ENCODE measurements at places on chromosomes 7 and 10. TPM values are rescaled to one million over a fixed set of nuclear protein-coding genes. Genes with fewer than 3 reads are reported as not detected.

DNA sequence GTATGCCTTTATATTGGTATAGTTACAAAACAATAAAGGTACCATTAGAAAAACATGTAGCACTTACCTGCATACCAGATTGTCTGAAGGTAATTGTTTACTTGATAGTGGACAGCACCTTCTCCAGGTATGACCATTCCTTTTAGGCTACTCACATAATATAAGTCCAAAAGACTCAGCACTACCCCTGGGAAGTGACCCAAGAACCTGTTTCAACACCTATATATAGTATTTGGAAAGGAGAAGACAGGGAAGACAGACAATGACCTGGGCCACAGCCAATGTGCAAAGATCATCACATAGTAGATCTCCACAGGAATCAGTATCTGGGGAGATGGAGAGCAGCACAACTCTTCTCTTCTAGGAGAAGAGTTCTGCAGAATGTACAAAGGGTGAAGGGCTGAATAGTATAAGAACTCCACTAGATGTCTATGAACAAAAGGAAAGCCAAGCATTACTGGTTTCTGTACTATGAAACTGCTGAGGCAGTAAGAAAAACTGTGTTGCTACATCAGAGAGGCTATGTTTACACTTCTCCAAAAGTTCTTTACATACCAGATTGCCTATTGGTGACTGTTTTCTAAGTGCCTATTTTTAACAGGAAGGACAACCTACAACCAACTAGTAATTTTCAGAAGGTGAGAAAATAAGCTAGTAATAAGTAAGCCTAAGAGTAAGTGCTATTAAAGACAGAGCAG is 159.2 kb downstream of the BTAF1 start:
- peaks cover 18% of the 10 kb centered on the region for H3K4me1 ChIP-seq
- H3K36me3 ChIP-seq, result peaks cover 3% of the 10 kb centered on the region
- H3K4me3 ChIP-seq, result no peak overlapping the region
- no peaks in the 10 kb centered on the region for H3K27me3 ChIP-seq
- no peak overlapping the region for H3K27ac ChIP-seq

ZNF479 gene
- total RNA-seq, result not detected

ATRNL1 gene
- total RNA-seq, result 0.04 TPM

DNA sequence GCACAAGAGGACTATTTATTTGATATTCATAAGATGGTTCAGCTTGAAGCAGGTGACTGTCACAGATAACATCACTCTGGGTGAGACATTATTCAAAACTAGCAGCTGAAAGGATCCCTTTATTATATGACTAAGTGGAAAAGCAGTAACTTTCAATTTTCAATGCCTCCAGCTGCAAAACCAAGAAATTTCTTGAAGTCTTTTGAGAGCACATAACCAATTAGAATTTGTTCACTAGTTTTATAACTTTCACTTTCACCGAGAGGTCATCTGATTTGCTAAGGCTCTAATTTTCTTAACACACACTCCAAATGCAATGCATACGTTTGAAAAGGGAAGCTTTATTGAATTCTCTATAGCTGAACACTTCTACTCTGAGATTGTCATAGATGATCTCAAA is 88.6 kb upstream of the KLF14 start:
- no peaks in the 10 kb centered on the region for H3K4me1 ChIP-seq
- no peaks in the 10 kb centered on the region for H3K36me3 ChIP-seq
- H3K4me3 ChIP-seq, result no peak overlapping the region
- no peak for DNase-seq

PALD1 gene
- total RNA-seq, result 0.07 TPM

GRCh38 chr7:19939746-19940145 is 166.3 kb upstream of the TMEM196 start:
- no peak for DNase-seq
- no peaks in the 10 kb centered on the region for H3K4me1 ChIP-seq
- no peaks in the 10 kb centered on the region for H3K27me3 ChIP-seq
- H3K4me3 ChIP-seq, result no peak overlapping the region
- H3K36me3 ChIP-seq, result no peaks in the 10 kb centered on the region
- no peak overlapping the region for H3K27ac ChIP-seq

GRCh38 chr7:92056286-92056685 is 78.0 kb downstream of the CYP51A1 start:
- no peaks in the 10 kb centered on the region for H3K4me1 ChIP-seq
- H3K36me3 ChIP-seq, result peaks cover 19% of the 10 kb centered on the region
- no peak for DNase-seq
- H3K27ac ChIP-seq, result no peak overlapping the region

ADRB1 gene
- total RNA-seq, result 0.07 TPM

GRCh38 chr10:121734589-121735045 is 136.4 kb upstream of the FGFR2 start:
- H3K27me3 ChIP-seq, result peaks cover 8% of the 10 kb centered on the region
- no peaks in the 10 kb centered on the region for H3K36me3 ChIP-seq
- no peak overlapping the region for H3K27ac ChIP-seq
- DNase-seq, result peak; percentile 28
- H3K4me1 ChIP-seq, result peaks cover 16% of the 10 kb centered on the region
- peak overlapping the region; percentile 62 for H3K4me3 ChIP-seq

DNA sequence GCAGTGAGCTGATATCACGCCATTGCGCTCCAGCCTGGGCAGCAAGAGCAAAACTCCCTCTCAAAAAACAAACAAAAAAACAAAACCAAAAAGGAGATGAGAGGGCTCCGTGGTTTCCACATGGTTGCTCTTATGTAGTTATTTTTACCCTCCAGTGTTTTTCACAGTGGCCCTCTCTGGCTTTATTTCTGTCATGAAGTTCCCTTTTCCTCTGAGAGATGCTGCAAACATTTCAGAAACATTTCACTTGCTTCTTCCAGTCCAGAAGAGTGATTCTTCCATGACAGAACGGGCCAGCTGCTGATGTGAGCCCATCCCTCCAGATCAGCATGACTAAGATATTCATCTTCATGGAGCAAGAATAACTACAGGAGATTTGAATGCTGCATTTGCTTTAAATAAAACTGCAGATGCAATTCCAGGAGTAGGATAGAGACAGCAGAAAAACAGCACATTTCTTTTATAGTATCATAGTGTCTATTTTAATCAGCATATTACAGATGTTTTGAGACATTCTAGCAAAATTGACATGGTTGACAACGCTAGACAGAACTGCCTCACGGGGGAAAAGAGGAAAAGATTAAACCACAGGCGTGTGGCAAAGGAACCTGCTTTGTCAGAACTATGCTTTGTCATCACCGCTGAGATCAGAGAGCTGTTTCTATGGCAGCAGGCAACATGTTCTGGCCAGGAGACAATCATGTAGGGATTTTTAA is 40.3 kb downstream of the NRCAM start:
- no peak overlapping the region for H3K27ac ChIP-seq
- DNase-seq, result no peak
- no peaks in the 10 kb centered on the region for H3K4me1 ChIP-seq
- no peak overlapping the region for H3K4me3 ChIP-seq
- H3K27me3 ChIP-seq, result 0 out of 3 replicates have a peak, but pooled peaks cover 5% of the 10 kb centered on the region
- H3K36me3 ChIP-seq, result no peaks in the 10 kb centered on the region

VAX1 gene
- total RNA-seq, result not detected

GRCh38 chr7:4998910-4999309 is 39.9 kb upstream of the MMD2 start:
- peaks cover 41% of the 10 kb centered on the region for H3K36me3 ChIP-seq
- no peak overlapping the region for H3K27ac ChIP-seq
- H3K4me1 ChIP-seq, result no peaks in the 10 kb centered on the region
- no peak overlapping the region for H3K4me3 ChIP-seq

TMEM213 gene
- total RNA-seq, result not detected

DNA sequence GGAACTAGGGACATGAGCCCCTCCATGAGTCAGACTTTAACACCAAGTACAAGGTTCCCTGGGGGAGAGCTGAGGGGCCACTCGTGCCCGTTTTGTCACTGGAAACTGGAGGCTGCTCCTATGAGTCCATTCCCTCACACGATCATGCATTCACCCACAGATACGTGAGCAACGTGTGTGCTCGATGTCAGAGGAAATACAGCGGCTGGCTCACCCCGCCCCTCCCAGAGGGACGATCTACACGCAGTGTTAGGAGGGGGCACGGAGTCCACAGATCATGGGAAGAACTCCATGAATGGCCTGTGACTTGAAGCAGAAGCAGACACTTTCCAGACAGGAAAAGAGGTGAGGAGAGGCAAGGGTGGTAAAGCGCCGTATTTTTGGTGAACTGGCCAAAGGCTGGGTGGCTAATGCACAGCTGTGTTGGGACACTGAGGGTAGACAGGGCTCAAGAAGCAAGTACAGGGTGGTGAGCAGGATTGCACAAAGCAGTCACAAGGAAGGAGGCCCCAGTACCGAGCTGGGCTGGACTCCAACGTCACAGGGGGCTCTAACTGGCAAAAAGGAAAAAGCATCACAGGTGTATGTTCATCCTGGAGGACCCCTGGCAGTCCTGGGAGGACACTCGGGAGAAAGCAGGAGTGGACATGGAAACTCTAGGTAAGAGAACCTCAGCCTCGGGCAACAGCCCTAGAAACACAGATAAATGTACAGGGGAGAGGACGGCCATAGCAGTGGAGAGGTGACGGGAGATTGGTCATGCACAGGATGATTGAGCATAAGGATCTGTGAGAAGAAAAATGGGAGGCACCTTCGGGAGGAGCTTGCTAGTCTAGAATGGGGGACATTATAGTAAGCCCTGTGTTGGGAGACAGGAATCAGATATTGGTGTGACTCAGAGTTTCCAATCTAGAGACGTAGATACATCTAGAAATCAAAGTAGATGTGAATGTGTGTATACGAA is 41.2 kb downstream of the TNS3 start:
- H3K27ac ChIP-seq, result peak overlapping the region; percentile 79
- H3K4me3 ChIP-seq, result peak overlapping the region; percentile 72
- peak; percentile 66 for DNase-seq

DNA sequence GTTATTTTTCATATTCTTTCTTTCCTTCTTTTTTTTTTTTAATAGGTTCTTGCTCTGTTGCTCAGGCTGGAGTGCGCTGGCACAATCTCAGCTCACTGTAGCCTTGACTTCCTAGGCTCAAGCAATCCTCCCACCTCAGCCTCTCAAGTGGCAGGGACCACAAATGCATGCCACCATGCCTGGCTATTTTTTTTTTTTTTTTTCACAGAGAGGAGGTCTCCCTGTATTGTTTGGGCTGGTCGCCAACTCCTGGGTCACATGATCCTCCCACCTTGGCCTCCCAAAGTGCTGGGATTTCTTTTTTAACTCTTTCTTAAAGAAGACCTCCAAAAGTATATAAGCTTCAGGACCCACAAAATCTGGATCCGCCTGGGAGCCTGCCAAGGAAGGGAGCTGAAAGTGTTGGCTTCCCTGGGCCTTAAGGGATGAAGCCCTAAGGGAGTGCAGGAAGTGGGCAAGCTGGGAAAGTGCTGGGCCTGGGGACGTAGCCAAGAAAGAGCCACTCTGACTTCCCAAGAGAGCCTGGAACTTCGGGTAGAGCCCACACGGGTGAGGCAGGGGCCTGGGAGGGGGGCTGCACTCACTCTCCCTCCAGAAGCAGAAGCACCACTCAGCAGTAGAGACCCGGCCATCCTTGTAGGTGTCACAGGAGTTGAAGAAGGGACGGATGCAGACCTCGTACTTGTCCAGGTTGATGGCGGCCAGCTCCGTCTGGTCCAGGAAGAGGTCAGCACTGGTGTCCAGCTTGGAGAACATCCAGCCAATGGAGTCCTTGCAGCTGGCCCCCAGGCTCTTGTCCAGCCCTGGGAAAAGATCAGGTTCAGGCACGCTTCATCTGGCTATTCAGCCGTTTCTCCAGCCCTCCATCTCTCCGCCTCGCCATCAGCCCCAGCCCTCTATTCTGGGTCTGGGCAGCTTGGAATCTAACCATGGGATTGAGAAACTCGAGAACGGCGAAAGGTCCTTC is 21.8 kb downstream of the SPOCK2 start:
- H3K36me3 ChIP-seq, result no peaks in the 10 kb centered on the region
- H3K4me3 ChIP-seq, result no peak overlapping the region
- DNase-seq, result no peak
- no peak overlapping the region for H3K27ac ChIP-seq

MYO1G gene
- total RNA-seq, result 0.28 TPM

GRCh38 chr10:50605269-50605950 is 18.3 kb downstream of the SGMS1 start:
- H3K4me1 ChIP-seq, result peaks cover 66% of the 10 kb centered on the region
- H3K27ac ChIP-seq, result peak overlapping the region; percentile 62
- no peak overlapping the region for H3K4me3 ChIP-seq
- H3K27me3 ChIP-seq, result no peaks in the 10 kb centered on the region

- H3K4me3 ChIP-seq, result no peak overlapping the region
- DNase-seq, result no peak
- H3K36me3 ChIP-seq, result no peaks in the 10 kb centered on the region
- H3K27me3 ChIP-seq, result no peaks in the 10 kb centered on the region
Observed at GRCh38 chr10:117631276-117632145, 89.0 kb downstream of the EMX2 start.

EPHB4 gene
- total RNA-seq, result 69.6 TPM

- H3K4me3 ChIP-seq, result no peak overlapping the region
- no peak for DNase-seq
- H3K36me3 ChIP-seq, result no peaks in the 10 kb centered on the region
- no peaks in the 10 kb centered on the region for H3K4me1 ChIP-seq
- peaks cover 4% of the 10 kb centered on the region for H3K27me3 ChIP-seq
- H3K27ac ChIP-seq, result no peak overlapping the region
Observed at GRCh38 chr7:28201131-28201530, 20.5 kb upstream of the JAZF1 start.

DNA sequence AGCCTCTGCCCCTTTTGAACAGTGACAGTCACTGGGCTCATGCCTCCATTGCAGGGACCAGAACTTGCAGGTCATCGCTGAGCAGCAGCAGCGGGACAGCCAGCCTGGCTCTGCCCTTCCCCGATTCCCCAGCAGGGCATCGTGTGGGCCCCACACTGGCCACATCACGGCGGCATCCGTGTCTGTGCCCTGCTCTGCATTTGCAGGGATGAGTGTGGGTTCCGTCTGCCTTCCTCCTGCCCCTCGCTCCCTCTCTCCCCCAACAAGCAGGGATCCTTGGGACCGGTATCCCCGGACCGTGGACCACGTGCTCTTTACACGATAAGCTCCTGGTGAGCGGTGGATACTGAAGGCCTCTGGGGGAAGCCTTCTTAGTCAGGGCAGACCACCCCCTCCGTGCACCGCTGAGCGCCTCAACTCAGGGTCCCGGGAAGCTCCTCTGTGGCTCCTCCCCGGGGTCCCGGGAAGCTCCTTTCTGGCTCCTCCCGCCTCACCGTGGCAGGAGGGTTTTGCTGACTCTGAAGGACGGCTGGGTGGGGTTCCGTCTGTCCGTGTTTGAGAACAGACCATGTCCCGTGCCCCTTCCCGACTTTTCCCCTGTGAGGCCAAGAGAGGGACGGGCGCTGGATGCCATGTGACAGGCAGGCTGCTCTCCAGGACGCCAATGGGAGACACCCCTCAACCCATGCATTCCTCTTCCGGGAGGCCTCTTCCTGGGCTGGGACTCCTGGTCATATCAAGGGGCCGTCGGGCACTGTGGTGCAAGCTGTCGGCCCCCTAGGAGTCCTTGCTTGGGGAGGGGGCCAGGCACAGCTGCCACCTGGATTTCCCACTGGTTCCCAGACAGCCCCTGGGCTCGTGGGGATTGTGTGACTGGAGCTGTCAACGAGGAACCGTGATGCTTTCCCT is 23.5 kb upstream of the NKX6-2 start:
- no peak for DNase-seq
- no peak overlapping the region for H3K27ac ChIP-seq
- peaks cover 8% of the 10 kb centered on the region for H3K27me3 ChIP-seq
- no peaks in the 10 kb centered on the region for H3K4me1 ChIP-seq

PTPRZ1 gene
- not detected for total RNA-seq

- no peak for DNase-seq
- H3K27me3 ChIP-seq, result peaks cover 4% of the 10 kb centered on the region
- H3K27ac ChIP-seq, result no peak overlapping the region
- no peaks in the 10 kb centered on the region for H3K36me3 ChIP-seq
- H3K4me3 ChIP-seq, result no peak overlapping the region
- no peaks in the 10 kb centered on the region for H3K4me1 ChIP-seq
Observed at GRCh38 chr10:47046321-47047126, 135.3 kb downstream of the PTPN20 start.

Measured in HepG2 (cell line).